ENCODE measurements at places on chromosomes 11 and 22.

DNA sequence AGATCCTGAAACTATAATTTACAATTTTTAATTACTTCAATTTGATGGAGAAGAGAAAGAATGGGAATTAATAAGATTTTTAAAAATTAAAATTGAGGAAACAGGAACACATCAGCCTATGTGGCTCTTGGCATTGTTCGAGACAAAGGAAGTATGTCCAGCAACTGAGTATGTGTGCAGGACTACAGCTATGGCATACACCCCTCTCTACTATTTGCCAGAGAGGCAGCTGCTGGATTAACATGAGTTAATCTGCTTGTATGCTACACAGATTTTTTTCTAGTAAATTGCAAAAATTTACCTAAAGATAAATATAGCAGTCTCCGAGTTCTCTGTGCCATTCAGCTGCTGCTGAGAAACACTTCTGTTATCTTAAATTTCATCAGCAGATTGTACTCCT is 70.6 kb downstream of the PHF21A start:
- no peak for DNase-seq

DNA sequence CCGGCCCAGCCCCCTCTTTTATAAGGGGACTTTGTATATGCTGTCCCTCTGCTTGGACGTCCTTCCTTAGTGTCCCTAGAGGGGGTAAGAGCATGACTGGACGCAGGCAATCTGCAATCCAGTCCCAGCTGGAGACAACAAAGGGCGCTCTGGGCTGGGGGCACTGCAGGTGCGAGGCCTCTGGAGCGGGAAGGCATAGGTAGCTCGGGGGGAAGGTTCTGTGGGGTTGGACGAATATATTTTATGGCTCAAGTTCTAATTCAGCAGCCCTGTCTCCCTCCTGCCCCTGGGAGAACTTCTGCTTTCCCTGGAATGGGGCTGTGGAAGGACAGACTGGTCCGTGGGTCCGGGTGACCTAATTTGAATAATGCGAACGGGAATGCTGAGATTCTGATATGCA is 40.0 kb downstream of the KCNJ4 start:
- no peak for DNase-seq

DNA sequence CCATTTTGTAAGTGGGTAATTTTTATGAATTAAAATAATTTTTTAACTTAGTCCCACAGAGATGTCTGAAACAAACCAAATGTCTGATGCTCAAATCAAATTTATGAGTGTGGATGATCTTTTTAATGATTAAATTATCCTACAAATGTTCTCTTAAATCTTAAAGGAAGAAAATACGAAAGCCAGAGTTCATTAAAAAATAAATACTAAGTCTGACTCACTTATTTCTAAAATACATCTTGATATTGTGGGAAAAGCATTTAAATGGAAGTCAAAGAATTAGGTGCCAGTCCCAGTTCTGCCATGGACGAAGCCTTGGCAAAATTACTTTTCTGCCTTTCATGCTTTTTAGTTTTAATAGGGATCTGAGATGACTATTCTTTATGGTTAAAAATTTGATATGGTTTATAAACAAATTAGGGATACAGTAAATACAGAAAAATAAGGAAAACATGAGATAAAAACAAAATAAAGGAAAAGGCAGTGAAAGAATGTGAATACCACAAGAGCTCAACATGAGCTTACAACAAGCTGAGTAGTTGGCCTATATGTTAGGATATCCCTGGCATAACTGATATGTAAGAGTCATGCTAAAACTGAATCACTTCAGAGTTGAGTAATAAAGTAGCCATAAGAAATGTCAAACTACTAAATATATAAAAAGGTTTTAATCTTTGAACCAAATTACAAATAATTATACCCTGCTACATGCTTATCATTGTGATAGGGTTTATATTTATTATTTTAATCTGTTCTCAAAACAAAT is 9.2 kb downstream of the CCDC34 start:
- DNase-seq: no peak

DNA sequence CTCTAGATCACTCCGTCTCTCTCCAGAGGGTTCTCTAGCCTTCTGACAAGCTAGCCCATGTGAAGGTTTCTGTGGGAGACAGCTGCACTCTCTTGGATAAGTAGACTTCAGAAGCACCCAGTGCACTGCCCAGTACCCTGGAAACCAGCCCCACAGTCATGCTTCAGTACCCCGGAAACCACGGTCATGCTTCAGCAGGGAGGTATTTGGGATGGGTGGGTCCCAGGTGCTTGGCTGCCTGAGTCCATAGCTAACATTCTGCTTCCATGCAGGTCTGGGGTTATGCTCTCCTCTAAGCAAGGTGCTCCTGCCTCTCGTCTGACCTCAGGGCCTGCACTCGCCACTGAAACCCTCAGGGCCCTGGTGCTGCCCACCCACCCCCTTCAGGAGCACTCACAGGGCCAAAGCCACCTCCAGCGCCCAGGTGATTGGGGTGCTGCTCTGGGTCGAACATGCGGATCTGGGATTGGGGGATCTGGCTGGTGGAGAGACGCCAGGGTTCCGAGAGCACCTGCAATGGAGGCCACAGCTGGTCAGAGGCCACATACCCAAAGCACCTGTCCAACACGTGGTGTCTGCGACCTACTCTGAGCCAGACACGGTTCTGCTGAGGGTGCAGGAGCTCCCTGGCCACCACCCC is 7.3 kb upstream of the SYCE3 start:
- no peak for DNase-seq

- no peak for DNase-seq
These were observed 38.2 kb downstream of the SHISA8 start for GRCh38 chr22:41876675-41877074.

DNA sequence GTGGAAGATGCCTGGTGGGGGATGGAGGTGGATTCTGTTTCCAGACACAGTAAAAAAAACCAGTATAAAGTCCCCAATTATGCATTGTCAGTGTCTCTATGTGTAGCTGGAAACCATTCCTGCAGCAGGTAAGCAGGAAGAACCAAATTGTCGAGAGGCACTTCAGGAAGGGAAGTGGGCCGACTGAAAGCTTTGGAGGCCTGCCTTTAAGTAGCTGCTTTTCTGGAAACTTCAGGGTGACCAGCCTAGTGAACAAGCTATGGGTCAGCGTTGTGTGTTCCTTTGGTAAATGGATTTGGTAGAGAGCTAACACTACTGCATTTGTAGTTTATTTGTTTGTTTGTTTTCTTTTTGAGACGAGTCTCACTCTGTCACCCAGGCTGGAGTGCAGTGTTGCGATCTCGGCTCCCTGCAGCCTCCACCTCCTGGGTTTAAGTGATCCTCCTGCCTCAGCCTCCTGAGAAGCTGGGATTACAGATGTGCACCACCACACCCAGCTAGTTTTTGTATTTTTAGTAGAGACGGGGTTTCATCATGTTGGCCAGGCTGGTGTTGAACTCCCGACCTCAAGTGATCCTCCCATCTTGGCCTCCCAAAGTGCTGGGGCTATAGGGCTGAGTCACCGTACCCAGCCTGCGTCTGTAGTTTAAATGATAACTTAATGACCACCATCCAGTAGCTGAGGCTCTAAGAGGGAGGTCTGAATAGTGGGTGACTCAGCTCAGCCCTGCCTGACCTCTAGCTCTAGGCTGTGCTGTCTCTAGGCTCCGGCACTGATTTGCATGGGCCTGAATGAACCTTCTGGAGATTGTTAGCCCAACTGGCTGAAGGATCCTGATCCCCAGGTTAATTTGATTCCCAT is 12.8 kb downstream of the PTPRJ start:
- no peak for DNase-seq

GRCh38 chr11:130269326-130269943 is 45.3 kb downstream of the ZBTB44 start:
- no peak for DNase-seq

DNA sequence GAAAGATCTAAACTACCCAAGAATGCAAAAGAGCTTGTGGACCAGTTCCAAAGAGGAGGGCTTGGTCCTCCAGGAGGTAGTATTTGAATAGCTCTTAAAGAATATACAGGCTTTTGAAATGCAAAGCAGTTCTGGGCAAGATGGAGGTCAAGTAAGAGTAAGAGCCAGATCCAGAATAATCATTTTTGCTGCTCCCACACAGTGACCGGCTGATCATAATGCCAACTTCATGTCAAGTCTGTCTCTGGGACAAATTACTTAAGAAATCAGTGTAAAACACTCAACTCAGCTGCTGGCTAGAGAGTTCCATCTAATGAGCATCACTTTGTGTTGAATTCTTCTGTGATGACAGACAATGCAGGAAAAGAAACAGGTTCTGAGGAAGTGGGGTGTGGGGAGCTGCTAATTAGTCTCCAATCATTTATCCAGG is 250.9 kb upstream of the NARS2 start:
- no peak for DNase-seq

DNA sequence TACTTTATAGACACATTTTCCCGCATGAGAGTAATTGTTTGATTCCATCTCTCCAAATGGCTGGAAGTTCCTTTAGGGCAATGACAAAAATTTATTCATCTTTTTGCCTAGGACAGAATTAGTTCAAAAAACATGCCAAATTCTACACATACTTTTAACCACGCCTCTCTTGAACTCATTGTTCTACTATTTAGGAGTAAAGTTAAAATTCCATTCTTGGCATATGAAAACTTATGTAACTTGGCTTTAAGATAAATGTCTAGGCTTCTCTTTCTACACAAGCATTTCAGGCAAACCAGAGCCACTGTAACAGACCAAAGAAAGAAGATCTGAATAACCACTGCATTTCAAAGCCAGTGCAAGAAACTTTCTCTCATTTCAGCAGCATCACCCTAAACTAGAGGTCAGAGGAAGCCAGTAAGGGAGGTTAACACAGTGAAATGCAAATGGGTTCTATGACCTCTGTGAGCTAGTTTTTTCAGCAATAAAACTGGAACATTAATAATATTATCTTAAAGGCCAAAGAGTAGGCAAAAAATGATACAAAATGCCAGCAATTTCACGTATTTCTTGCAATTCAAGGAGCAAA is 73.0 kb downstream of the RSF1 start:
- no peak for DNase-seq

DNA sequence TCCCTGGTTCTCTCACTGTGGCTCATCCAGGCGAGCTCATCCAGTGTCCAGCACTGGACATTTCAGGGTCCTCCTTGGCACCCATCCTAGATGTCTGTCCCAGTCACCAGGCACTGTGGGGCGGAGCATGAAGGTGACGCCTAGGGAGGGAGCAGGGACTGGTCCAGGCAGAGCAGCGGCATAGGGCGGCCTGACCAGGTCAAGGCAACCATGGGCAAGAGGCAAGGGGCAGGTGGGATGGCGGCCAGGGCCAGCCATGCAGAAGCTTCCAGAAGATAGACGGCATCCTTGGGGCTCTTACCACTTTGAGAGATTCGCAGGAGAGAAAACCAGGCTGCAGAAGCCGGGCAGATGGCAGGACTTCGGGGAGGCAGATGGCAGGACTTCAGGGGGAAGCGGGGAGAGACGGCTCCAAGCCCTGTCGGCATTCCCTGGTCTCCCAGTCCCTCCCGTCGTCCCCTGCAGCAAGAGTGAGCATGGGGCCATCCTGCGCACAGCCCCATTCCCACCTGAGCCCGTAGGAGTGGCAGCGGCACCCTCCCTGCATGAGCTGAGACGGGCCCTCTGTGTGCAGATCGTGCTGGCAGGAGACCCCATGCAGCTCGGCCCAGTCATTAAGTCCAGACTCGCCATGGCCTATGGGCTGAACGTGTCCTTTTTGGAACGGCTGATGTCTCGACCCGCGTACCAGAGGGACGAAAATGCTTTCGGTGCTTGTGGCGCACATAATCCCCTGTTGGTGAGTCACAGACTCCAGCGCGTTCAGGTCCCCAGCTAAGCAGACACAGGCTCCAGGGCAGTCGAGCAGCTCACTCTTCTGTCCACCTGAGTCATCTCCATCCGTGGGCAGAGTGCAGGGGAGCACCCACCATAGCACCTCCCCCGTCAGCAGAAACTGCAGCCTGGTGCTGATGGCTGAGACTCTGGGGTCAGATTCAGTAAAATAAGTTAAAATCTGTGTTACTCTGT is 20.1 kb upstream of the PANX2 start:
- DNase-seq: no peak

GRCh38 chr11:62542750-62543567 is 3.6 kb downstream of the AHNAK start:
- DNase-seq: no peak

DNA sequence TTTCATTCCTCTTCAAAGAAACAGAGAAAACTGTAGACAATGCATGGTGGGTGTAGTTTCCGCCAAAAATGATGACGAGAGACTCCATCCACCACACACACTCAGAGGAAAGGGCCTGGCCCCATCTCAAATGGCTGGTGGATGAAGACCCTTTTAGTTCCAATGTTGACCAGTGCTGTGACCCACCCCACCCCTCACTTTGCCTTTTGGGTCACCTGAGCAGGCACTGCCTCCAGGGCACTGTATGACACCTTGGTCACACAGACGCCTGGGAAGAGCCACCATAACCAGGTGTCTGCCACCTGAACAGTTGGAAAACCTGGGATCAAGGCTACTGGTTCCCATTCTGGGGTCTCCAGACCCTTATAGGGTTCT is 121.3 kb downstream of the MPPED1 start:
- no peak for DNase-seq

GRCh38 chr11:14905104-14906033 is 13.3 kb upstream of the CYP2R1 start:
- DNase-seq: peak; percentile 46

GRCh38 chr22:35993048-35993714 is 35.4 kb downstream of the RBFOX2 start:
- DNase-seq: no peak

- DNase-seq: no peak
These were observed 25.0 kb upstream of the MGAT3 start for GRCh38 chr22:39431821-39432251.

- DNase-seq: no peak
These were observed 803.2 kb upstream of the CCDC90B start for GRCh38 chr11:84089072-84090057.

DNA sequence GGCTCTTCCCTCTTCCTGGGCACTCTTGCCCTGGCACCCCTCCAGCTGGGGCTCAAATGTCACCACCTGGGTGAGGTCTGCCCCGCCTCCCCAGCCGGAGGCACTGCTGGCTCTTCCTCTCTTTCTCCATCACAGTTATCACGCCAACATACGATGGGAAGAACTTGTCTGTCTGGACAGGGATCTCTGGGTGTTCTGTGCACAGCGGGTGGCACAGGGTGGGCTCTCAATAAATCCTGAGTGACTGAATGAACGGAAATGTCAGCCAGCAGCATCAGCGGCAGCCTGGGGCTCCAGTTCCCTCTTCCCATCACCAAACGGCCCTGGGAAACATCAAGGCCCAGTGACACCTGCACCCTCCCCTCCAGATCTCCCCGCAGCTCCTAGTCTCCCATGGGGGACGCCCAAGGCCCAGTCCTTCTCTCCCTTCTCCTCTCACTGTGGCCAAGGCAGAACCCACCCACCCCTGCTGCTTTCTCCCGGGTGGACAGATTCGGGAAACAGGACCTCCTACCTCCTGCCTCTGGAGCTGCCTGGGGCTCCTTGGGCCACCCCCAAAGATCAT is 440 bp upstream of the SLC25A45 start:
- no peak for DNase-seq

GRCh38 chr11:110311783-110312579 is 15.6 kb upstream of the RDX start:
- DNase-seq: no peak

DNA sequence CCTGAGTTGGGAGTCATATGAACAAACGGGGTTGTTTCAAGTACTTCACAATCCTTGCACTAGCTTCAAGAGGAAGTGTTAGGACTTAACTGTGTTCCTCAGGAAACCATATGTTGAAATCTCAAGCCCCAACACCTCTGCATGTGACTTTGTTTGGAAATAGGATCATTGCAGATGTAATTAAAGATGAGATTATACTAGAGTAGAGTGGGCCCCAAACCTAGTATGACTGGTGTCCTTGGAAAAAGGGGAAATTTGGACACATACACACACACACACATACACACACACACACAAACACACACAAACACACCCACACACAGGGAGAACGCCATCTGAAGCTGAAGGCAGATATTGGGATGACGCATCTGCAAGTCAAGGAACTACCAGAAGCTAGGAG is 6.4 kb upstream of the CEP295 start:
- no peak for DNase-seq
